Ammon's horn (tissue), 1 donor: ENCODE measurements at places on chromosomes 13 and 19.
A peak's percentile ranks its signal among the peaks of the same experiment; 100 is the strongest.

- DNase-seq = no peak
Measured at GRCh38 chr13:50676602-50677001, 166.9 kb downstream of the DLEU7 start.

GRCh38 chr19:40741527-40742390 is 8.5 kb downstream of the ACTMAP start:
- no peak for DNase-seq

GRCh38 chr13:113545455-113545930 is 39.1 kb upstream of the TFDP1 start:
- no peak for DNase-seq

GRCh38 chr19:35812220-35813042 is at the start of gene PRODH2:
PRODH2 (minus strand) TSS chr19:35812845; CDS start chr19:35812805, 40 bp downstream.
- no peak for DNase-seq

GRCh38 chr13:95201814-95202651 is 99.2 kb downstream of the ABCC4 start:
- no peak for DNase-seq

DNA sequence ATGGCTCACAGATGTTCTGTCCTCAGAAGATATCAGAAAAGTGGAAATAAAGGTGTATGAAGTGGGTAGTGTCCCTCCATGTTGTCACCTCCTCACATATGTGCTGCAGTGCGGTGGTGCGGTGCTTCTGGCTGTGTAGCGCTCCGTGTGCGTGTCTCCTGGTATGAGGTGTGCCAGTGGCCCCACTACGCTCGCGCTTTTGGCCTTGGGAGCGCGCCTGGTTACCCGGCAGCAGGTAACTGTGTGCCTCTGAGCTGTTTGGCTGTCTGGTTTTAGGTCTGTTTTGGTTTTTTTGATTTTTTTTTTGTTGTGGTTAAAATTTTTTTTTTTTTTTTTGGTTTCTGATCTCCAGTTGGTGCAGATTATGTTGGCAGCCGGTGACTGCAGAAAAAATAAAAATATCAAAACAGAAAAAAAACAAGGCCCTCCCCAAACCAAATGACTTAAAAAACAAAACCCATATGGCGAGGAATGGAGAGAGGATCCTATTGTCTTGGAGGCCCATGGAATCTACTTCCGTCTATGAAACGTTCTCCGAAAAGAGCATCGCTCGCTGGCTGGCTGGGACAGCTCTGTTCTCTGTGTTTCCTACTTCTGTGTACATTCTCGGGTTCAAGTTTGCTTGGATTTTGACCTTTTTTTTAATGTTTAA is 7.9 kb downstream of the HNRNPL start:
- DNase-seq = no peak

DNA sequence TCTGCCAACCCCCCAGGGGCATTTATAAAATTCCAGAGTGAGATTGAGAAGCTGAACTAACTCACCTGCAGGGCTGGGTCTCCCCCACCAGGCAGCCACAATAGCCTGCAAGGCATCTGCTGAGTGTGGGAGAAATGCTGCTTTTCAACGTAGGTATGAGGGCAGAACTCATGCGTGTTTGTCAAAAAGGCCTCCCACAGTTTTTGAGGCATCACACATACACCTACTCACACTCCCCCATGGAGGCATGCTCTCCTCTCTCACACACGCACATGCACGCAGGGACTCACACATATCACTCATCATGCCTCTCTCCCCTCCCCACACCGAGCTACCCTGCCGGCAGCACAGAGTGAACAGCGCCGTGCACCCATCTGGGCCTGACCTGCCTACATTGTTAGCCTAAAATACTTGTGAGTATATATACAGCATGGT is 390.5 kb downstream of the FGF9 start:
- DNase-seq = peak; percentile 54

DNA sequence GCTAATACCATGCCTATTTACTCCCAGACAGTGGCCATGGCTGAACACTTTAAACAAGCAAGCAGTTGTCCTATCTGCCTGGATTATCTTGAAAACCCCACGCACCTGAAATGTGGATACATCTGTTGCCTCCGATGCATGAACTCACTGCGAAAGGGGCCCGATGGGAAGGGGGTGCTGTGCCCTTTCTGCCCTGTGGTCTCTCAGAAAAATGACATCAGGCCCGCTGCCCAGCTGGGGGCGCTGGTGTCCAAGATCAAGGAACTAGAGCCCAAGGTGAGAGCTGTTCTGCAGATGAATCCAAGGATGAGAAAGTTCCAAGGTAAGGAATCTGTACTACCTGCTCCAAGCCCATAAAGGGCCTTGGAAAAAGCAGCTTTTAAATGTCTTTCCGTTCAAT is 8.6 kb downstream of the RFPL4AL1 start:
- no peak for DNase-seq

- DNase-seq = no peak
Measured at GRCh38 chr19:47729799-47730520, 15.4 kb upstream of the NOP53 start.

DNA sequence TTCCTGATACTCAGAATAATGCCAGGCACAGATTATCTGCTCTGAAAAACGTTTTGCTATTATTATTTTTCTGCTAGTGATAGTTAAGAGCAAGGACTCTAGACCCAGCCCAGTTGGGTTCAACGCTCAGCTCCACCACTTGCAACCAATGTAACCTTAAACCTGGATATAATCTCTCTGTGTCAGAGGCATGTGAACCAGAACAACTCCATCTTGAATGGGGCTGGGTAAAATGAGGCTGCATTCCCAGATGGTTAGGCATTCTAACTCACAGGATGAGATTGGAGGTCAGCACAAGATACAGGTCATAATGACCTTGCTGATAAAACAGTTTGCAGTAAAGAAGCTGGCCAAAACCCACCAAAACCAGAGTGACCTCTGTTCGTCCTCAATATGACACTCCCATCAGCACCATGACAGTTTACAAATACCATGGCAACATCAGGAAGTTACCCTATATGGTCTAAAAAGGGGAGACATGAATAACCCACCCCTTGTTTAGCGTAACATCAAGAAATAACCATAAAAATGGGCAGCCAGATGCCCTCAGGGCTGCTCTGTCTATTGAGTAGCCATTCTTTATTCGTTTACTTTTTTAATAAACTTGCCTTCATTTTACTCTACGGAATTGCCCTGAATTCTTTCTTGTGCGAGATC is 13.6 kb downstream of the FAM187B start:
- no peak for DNase-seq

DNA sequence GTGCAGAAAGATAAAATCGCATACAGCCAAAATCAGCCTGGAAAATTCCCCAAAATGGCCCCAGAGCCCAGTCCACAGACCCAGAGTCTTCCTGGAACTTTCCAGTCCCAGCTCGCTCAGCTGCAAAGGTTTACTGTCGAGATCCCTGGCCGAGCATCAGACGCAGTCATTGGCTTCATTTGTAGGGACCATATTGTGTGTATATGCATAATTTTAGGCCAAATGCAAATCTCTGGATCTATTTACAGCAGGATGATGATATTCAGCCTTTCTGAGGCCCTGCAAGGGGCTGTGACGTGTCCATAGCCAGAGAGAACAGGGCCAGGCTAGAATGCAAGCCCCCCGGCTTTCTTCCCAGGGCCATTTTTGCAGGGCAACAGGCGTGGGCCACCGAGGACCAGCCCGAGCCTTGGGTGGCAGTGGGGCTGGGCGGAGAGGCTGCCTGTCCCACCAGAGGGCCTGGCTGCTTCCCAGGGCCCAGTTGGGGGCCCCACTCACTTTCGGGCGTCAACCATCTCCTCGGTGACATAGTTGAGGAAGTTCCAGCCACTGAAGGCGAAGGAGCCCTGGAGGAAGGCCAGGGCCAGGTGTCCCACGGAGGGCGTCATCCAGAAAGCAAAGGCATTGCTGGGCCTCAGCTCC is 13.7 kb downstream of the SLC7A10 start:
- DNase-seq = no peak

- DNase-seq = no peak
Measured at GRCh38 chr13:110872768-110873638, 41.9 kb downstream of the ANKRD10 start.

DNA sequence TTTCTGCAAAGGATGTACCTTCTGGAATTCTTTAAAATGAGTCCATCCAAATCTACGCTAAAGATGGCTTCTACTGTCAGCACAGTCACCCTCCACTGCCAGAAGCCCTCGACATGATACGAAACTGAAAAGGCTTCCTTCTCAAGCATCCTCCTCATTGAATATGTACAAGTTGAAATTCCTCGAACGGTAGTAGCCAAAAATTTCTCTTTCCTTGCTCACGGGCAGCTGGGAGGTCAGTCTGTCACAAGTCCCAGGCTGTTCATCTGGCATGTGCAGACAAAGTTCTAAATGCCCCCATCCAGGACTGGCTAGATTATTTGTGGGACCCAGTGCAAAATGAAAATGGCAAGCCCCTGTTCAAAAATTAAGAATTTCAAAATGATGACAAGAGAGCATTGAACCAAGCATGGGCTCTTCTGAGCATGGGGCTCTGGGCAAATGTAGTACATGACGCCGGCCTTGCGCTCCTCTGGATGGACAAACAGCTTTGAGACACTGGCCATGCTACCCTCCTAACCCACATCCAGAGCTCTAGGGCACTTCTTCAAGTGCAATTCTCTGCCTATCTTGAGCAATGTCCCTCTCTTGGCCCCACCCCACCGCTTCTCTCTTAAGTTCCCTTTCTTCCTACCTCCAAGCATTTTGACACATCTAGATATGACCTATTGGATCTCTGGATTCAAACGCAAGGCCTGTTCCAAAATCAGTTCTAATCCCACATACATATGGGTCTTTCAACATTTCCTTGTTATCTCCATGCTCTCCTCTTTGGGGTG is 78.9 kb upstream of the FLT1 start:
- no peak for DNase-seq

GRCh38 chr13:73193554-73193953 is 134.7 kb downstream of the KLF5 start:
- no peak for DNase-seq

GRCh38 chr13:22275393-22275792 is 604.5 kb downstream of the FGF9 start:
- DNase-seq = no peak

DNA sequence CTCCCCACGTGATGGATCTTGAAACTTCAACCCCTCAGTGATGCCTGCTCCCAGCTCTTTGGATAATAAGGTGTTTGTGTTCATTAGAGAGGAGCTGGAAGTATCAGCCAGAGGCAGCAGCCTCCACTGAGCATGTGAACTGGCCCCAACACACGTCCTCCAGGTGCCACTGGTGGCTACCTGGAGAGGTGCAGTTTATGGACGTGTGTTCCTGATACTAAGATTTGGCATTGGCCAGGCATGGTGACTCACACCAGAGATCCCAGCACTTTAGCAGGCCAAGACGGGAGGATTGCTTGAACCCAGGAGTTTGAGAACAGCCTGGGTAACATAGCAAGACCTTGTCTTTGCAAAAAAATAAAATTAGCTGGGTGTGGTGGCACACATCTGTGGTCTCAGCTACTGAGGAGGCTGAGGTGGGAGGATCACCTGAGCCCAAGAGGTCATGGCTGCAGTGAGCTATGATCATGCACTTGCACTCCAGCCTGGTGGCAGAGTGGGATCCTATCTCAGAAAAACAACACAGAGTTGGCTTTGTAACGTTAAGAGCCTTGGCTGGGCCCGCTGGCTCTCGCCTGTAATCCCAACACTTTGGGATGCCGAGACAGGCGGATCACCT is 34.4 kb downstream of the SLC25A42 start:
- no peak for DNase-seq

GRCh38 chr19:34964598-34964997 is 569 bp upstream of the ZNF792 start:
- DNase-seq = no peak

DNA sequence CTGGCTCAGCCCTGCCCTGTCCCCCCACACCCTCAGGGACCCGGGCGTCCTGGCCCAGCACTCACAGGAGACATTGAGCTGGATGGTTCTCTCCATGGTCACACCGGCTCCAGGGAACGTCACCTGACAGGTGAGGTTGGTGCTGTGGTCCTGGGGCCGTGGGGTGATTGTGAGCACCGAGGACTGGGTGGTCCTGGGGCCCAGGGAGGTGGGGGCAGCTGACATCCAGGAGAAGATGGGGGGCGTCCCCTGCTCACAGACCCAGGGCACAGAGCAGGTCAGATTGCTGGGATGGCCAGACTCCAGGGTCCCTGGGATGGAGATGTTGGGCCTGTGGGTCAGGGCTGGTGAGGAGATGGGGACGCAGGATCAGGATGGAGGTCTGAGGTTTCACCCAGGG is 854 bp downstream of the SIGLEC6 start:
- DNase-seq = no peak

DNA sequence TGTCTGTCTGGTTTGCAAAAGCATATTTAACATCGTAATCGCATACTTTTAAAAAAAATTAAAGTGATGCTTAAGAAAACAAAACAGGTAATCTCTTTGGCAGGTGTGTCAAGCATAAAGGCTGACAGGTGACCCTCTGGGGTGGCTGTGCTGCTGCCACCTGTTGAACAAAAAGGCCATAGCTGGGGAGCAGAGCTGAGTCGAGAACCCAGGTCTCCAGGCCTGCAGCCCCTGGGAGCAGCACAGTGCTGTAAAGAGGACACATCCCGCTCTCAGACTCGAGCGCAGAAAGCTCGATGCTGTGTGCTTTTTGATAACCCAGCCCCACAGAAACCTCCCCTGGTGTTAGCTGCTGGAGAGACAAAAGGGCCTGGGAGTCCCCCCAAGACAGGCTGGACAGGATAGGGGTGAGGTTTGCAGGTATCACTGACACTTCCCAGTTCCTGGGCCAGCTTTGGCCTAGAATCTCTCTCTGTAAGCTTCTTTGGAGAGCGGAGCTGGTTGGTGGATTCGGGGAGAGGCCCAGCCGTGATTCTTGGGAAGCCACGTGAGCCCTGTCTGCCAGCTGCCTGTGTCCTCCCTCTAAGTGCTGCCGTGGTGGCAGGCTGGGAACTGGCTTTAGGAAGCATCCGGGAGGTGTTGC is 66.9 kb downstream of the C13orf42 start:
- no peak for DNase-seq

DNA sequence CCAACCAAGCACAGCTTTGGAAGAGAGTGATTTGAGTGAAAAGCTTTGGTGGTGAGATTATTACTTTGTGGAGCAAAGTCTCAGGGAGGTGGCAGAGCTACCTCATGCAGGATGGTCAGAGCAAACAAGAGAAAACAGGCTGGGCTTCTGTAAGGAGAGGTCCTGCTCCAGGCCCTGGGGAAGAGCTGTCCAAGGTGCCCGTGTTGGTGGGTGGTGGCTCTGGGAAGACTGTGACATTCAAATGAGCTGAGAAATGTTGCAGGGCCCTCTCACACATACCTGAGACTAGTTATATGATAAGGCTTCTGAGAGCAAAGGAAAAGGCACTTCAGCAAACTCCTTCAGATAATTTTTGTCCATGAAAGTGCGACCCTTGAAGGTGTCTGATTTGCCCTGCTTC is 205.5 kb upstream of the SOX21 start:
- DNase-seq = no peak
